ENCODE measurements at places on chromosomes 6 and 20.
A peak's percentile ranks its signal among the peaks of the same experiment; 100 is the strongest.

DNA sequence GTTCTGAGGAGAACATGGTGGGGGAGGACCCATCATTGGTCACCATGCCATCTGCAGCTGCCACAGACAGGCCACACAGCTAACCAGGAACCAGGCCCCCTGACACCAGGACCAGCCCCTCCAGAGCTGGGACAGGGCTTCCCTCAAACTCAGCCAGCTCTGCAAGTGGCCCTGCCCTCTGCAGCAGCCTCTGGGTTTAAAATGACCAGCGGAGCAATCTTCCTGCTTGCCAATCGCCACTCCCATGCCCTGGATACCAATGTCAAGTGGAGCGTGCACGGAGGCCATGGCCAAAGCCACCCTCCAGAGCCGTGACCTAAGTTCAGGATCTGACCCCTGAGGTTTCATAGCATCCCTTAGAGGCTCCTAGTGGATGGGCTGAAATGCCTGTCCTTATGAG is 199.4 kb downstream of the SYNDIG1 start:
- H3K36me3 ChIP-seq = no peaks in the 10 kb centered on the region
- no peak for DNase-seq
- H3K4me1 ChIP-seq = peaks cover 12% of the 10 kb centered on the region

DNA sequence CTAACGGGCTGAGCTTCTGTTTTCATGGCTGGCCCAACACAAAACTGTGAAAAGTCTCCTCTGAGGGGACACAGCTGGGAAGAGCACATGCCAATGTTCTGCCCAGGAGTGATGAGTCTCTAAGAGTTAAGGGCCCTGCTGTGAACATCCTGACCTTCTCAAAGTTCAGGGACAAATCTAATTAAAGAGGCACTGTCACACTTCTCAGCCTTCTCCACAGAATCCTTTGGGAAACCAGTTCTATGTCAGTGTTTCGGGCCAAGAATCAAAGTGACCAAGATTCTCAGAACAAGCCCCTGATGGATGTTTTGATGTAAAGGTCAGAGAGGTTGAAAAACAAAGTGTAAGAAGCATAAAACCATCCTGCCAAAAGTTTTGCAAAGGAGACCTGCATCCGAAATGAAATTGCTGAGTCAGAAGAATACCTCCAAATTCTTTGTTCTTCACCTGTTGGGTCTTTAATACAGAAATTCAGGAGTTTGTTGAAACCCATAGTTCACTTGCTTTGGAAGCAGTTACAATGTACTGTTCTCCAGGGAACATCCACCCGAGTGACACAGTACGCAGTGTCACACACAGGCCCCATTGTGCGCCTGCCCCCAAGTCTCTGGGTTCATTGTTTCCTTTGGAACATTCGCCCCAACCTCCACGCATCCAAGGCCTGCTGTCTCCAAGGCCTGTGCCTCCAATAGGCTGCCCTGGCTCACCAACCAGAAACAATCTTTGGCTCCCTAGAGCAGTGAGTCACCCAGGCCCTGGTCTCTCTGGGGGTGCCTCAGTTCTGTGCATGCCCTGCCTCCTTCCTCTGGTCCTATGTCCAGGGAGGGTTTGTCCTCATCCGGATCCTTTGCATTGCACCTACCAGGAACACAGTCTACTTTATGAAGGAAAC is 65.5 kb upstream of the QKI start:
- no peaks in the 10 kb centered on the region for H3K36me3 ChIP-seq
- no peak overlapping the region for H3K27ac ChIP-seq
- no peak for DNase-seq
- H3K4me3 ChIP-seq = no peak overlapping the region
- H3K4me1 ChIP-seq = peaks cover 11% of the 10 kb centered on the region

GRCh38 chr6:90466154-90466940 is 120.5 kb downstream of the MAP3K7 start:
- DNase-seq = no peak
- H3K27me3 ChIP-seq = no peaks in the 10 kb centered on the region
- no peak overlapping the region for H3K27ac ChIP-seq
- no peak overlapping the region for H3K4me3 ChIP-seq
- no peaks in the 10 kb centered on the region for H3K36me3 ChIP-seq

GRCh38 chr6:126063512-126064146 is 77.3 kb downstream of the TRMT11 start:
- H3K27ac ChIP-seq = no peak overlapping the region
- H3K4me3 ChIP-seq = no peak overlapping the region
- H3K27me3 ChIP-seq = no peaks in the 10 kb centered on the region
- no peaks in the 10 kb centered on the region for H3K4me1 ChIP-seq
- H3K36me3 ChIP-seq = peaks cover 5% of the 10 kb centered on the region

GRCh38 chr6:111573892-111574797 is 31.5 kb downstream of the TRAF3IP2 start:
- DNase-seq = no peak
- no peaks in the 10 kb centered on the region for H3K27me3 ChIP-seq
- H3K4me3 ChIP-seq = peak overlapping the region; percentile 4

DNA sequence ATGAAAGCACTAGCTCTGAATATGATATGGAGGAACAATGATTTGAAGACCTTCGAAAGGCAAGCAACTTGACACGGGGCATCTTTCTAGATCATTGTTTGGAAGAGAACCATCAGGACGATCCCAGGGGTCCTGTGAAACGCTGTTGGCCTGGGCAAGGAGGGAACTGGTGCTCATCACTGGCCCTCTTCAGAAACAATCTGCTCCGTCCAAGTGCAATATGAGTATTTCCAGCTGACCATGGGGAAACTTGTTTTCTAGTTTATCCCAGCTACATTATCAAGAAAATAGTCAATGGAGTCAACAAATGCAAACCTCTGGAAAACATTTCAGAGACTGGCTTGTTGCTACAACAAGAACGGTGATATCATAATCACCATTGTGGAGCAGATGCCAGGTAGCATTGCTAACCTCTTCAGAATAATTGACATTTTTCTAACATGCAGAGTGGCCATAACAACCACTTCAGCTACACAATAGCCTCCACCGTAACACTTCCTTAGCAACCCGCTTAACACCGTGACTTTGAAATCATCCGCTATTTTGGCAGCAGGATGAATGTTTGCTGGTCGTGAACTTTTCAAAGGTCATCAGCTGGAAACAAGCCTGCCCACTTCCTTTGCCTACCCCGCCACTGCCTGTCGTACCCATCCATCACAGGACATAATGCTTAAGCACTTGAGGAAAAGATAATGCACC is 112.0 kb upstream of the PDE10A start:
- H3K4me1 ChIP-seq = no peaks in the 10 kb centered on the region
- no peak for DNase-seq
- no peak overlapping the region for H3K27ac ChIP-seq
- H3K27me3 ChIP-seq = no peaks in the 10 kb centered on the region
- no peak overlapping the region for H3K4me3 ChIP-seq

- H3K27me3 ChIP-seq = peaks cover 31% of the 10 kb centered on the region
- no peak overlapping the region for H3K4me3 ChIP-seq
- no peak for DNase-seq
- peaks cover 8% of the 10 kb centered on the region for H3K4me1 ChIP-seq
- H3K36me3 ChIP-seq = no peaks in the 10 kb centered on the region
- H3K27ac ChIP-seq = no peak overlapping the region
Measured at GRCh38 chr20:46341074-46342009, 33.0 kb upstream of the CDH22 start.

DNA sequence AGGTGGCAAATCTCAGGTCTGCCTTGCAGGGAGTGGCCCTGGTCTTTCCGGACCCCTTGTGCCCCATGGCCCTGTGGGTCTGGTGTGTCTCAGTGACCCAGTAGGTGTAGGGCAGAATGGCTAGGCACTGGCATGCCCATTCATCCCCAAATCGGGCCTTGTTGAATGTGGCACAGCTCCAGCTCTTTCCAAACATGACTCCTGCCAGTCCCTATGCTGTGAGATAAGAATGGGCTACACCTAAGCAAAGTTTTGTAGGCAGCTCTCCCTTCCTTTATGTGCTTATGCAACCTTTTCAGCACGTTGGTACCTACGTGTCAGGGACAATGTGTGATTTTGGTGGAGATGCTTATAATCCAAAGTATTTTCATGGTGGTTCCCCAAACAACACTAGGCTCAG is 33.9 kb downstream of the FOXO3 start:
- H3K27me3 ChIP-seq = no peaks in the 10 kb centered on the region
- DNase-seq = no peak
- H3K4me1 ChIP-seq = peaks cover 58% of the 10 kb centered on the region

GRCh38 chr20:20498076-20498861 is 130.4 kb downstream of the INSM1 start:
- H3K4me3 ChIP-seq = no peak overlapping the region
- no peaks in the 10 kb centered on the region for H3K27me3 ChIP-seq
- peaks cover 3% of the 10 kb centered on the region for H3K36me3 ChIP-seq
- DNase-seq = no peak

- H3K27ac ChIP-seq = no peak overlapping the region
- H3K4me1 ChIP-seq = peaks cover 23% of the 10 kb centered on the region
- no peaks in the 10 kb centered on the region for H3K27me3 ChIP-seq
Measured at GRCh38 chr6:26332408-26332807, 32.6 kb upstream of the BTN3A2 start.

DNA sequence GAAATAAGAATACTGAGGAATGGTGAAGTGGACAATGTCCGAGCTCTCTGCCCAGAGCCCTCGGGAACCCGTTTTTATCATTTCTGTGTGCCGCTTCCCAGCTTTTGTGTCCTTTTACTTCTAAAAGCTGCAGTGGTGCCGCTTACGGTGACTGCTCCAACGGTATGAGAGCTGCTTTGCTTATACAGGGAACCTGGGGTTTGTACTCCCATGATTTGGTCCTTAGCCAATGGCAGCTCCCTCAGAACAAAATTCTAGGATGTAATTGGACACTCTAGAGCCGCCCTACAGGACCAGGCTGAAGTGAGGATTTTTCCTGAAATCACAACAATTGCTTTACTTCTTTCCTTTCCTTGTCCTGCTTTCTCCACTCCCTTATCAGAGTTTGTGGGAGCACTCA is 24.2 kb upstream of the PCSK2 start:
- H3K27ac ChIP-seq = no peak overlapping the region
- H3K4me1 ChIP-seq = no peaks in the 10 kb centered on the region
- H3K27me3 ChIP-seq = no peaks in the 10 kb centered on the region
- H3K4me3 ChIP-seq = no peak overlapping the region
- H3K36me3 ChIP-seq = no peaks in the 10 kb centered on the region
- DNase-seq = no peak

DNA sequence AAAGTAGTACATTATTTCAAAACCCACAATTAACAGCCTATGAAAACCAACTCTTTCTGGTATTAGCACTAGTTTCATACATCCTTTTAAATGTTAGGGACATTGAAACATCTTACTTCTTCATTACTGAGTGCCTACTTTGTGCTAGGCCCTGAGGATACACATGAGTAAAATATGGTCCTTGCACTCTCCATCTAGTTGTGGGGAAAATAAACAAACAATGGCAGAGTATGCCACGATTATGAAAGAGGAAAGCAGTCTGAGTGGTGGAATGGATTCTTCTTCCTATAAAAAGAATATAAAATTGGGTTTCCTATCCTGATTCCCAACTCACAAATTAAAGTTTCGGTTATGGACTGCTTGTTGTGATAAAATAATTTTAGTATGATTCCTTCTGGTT is 84.9 kb downstream of the ATXN1 start:
- H3K4me1 ChIP-seq = peaks cover 23% of the 10 kb centered on the region
- H3K36me3 ChIP-seq = no peaks in the 10 kb centered on the region
- H3K4me3 ChIP-seq = no peak overlapping the region
- H3K27ac ChIP-seq = no peak overlapping the region
- no peak for DNase-seq

GRCh38 chr6:15427331-15428070 is 181.6 kb downstream of the JARID2 start:
- H3K4me1 ChIP-seq = peaks cover 28% of the 10 kb centered on the region
- H3K4me3 ChIP-seq = no peak overlapping the region
- DNase-seq = no peak

- DNase-seq = no peak
- no peak overlapping the region for H3K4me3 ChIP-seq
- no peak overlapping the region for H3K27ac ChIP-seq
- no peaks in the 10 kb centered on the region for H3K4me1 ChIP-seq
- no peaks in the 10 kb centered on the region for H3K27me3 ChIP-seq
- no peaks in the 10 kb centered on the region for H3K36me3 ChIP-seq
Measured at GRCh38 chr20:20216941-20217340, 151.0 kb upstream of the INSM1 start.

- H3K36me3 ChIP-seq = no peaks in the 10 kb centered on the region
- H3K27ac ChIP-seq = no peak overlapping the region
- H3K4me1 ChIP-seq = peaks cover 14% of the 10 kb centered on the region
- DNase-seq = no peak
Measured at GRCh38 chr20:19760371-19760721, 2.3 kb downstream of the RIN2 start.

GRCh38 chr20:63606686-63607085 is 20.2 kb downstream of the GMEB2 start:
- H3K4me3 ChIP-seq = no peak overlapping the region
- H3K36me3 ChIP-seq = peaks cover 13% of the 10 kb centered on the region
- no peaks in the 10 kb centered on the region for H3K4me1 ChIP-seq
- no peaks in the 10 kb centered on the region for H3K27me3 ChIP-seq
- DNase-seq = no peak

GRCh38 chr6:98292810-98293209 is 541.6 kb upstream of the POU3F2 start:
- H3K27me3 ChIP-seq = no peaks in the 10 kb centered on the region
- H3K36me3 ChIP-seq = no peaks in the 10 kb centered on the region
- no peak overlapping the region for H3K27ac ChIP-seq
- H3K4me1 ChIP-seq = no peaks in the 10 kb centered on the region
- no peak for DNase-seq

DNA sequence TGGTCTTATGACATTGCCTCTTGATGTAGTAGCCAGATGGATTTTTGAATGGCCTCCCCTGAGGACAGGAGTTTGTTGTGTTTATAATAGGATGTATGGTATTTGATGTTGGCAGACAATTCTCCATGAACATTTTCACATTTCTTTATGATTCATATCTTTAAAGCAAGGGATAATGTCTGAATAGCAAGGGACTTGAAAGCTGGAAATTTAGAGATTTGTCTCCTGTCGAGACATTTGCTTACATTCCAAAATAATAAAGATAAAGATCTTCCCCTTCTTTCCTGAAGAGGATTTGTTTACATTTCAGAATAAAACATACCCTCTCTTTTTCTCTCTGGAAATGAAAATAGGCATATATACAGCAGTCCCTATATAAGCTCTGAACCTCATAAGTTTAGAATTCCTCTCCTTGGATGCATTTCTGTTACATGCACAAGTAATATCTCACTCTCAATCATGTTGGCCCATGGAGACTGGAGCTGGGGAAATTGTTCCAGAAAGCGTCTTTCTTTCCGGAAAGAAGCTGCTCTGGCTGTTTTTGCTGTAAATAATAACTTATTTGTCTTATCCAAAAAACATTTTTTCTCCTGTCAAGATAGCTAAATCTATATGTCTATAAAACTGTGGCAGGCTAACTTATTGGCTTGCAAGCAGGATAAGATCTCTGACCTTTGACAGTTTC is 42.5 kb upstream of the ASCC3 start:
- H3K4me1 ChIP-seq = no peaks in the 10 kb centered on the region
- no peaks in the 10 kb centered on the region for H3K27me3 ChIP-seq
- no peaks in the 10 kb centered on the region for H3K36me3 ChIP-seq

DNA sequence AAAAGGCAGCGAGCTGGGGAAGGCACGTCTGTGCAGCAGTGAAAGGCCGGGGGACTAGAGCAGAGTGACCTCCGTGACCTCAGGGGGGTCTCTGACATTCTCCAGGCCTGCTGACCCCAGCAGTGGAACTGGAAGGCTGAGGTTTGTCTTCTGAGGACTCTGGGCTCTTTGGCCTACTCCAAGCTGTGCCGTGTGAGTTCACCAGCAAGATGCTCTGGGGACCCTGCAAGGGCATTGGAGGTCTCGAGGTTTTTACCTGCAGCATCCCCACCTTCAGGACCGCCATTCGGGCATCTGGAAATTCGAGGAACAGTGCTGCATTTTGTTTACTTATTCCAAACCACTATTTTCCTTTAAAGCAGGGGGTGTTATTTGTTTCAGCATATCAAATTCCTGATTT is 140.9 kb downstream of the PHACTR3 start:
- DNase-seq = no peak
- no peaks in the 10 kb centered on the region for H3K4me1 ChIP-seq
- H3K4me3 ChIP-seq = no peak overlapping the region
- peaks cover 3% of the 10 kb centered on the region for H3K27me3 ChIP-seq
- H3K36me3 ChIP-seq = no peaks in the 10 kb centered on the region
- no peak overlapping the region for H3K27ac ChIP-seq

Data from keratinocyte (primary cell).